Urinary bladder (tissue), 4 donors: ENCODE measurements at places on chromosomes 4 and X. TPM values are rescaled to one million over a fixed set of nuclear protein-coding genes. Genes with fewer than 3 reads are reported as not detected.

USP51 gene
- 6.6 TPM for total RNA-seq

MEPE gene
- total RNA-seq, result not detected

FBXW7 gene
- 101 TPM for total RNA-seq

QRFPR gene
- total RNA-seq, result 0.42 TPM

CT45A5 gene
- not detected for total RNA-seq

DDIT4L gene
- 10.4 TPM for total RNA-seq

PDCL2 gene
- not detected for total RNA-seq

GDPD2 gene
- total RNA-seq, result 0.21 TPM

MYOZ2 gene
- total RNA-seq, result 11.3 TPM

RNF212 gene
- 4.0 TPM for total RNA-seq

ZNF157 gene
- total RNA-seq, result 0.53 TPM

FAM47E gene
- total RNA-seq, result 4.0 TPM

TDO2 gene
- 3.9 TPM for total RNA-seq

NSG1 gene
- total RNA-seq, result 5.4 TPM

SLC2A9 gene
- total RNA-seq, result 10.4 TPM

USP17L26 gene
- not detected for total RNA-seq

PFKFB1 gene
- total RNA-seq, result 0.16 TPM

SLIT2 gene
- total RNA-seq, result 125 TPM

GATA1 gene
- not detected for total RNA-seq

TMEM47 gene
- 54.1 TPM for total RNA-seq

CT55 gene
- total RNA-seq, result not detected

ZCCHC13 gene
- total RNA-seq, result not detected

USP26 gene
- total RNA-seq, result not detected

NHS gene
- total RNA-seq, result 7.8 TPM

HTN3 gene
- not detected for total RNA-seq

WDR17 gene
- 7.1 TPM for total RNA-seq

KLHL4 gene
- total RNA-seq, result 23.8 TPM

SPANXD gene
- not detected for total RNA-seq

HMX1 gene
- total RNA-seq, result 0.26 TPM

AKAP4 gene
- total RNA-seq, result 0.32 TPM

BMPR1B gene
- 1.7 TPM for total RNA-seq

LPAR4 gene
- 20.5 TPM for total RNA-seq

UGT2B10 gene
- total RNA-seq, result not detected

PPBP gene
- 6.5 TPM for total RNA-seq

STPG2 gene
- 1.0 TPM for total RNA-seq

PRRG1 gene
- total RNA-seq, result 15.6 TPM

CENPVL2 gene
- total RNA-seq, result not detected

MAGEE1 gene
- 1.7 TPM for total RNA-seq

MAGEA1 gene
- not detected for total RNA-seq

LEF1 gene
- total RNA-seq, result 9.5 TPM

ZNF732 gene
- total RNA-seq, result 6.8 TPM

CLDN34 gene
- 0.32 TPM for total RNA-seq

GPRASP3 gene
- 14.3 TPM for total RNA-seq

CSAG1 gene
- total RNA-seq, result not detected

MAGED4B gene
- total RNA-seq, result 33.6 TPM
